ENCODE measurements at places on chromosomes 4 and X. TPM values are rescaled to one million over a fixed set of nuclear protein-coding genes. Genes with fewer than 3 reads are reported as not detected.

DNA sequence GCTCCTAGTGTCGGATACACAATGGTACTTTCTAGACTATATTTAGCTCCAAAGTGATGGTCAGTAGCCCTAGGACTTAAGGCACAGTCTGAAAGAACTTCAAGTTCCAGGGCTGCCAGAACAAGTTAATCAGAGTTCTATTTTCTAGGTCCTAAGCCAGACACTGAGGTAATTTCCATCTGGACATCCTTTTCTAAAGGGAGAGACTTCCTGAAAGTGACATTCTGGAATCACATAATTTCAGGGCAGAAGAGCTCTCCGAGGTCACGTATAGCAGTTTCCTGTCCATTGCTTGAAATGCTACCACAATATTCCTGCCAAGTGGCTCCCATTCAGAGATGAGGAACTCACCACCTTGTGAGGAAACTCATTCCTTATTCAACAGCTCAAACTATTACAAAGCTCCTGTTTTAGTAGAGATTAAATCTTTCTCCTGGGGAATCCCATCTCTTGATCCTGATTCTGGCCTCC lies 117.9 kb downstream of the COL25A1 start:
- DNase-seq: no peak

DNA sequence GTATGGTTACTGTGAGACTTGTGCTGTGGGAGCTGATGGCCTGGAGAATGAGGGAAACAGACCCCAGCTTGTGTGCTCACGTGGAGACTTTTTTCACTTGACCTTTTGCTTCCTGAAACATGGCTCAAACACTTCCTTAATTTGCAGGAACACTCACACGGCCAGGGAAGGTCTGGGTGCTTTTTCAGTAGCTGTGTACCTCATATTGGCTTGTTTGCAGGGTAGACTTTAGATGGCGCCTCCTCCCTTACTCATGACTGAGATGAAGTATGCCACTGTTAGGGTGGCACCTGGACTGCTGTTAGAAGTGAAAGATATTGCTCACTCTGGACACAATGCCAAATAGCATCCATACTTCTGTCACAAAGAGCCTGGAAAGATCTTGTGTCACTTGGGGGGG lies 75.7 kb upstream of the WDR1 start:
- DNase-seq: no peak

GRCh38 chrX:150543230-150544155 lies 24.9 kb upstream of the MTM1 start:
- no peak for DNase-seq

- DNase-seq: no peak
These were observed 3.4 kb downstream of the NKRF start for GRCh38 chrX:119602701-119603255.

DNA sequence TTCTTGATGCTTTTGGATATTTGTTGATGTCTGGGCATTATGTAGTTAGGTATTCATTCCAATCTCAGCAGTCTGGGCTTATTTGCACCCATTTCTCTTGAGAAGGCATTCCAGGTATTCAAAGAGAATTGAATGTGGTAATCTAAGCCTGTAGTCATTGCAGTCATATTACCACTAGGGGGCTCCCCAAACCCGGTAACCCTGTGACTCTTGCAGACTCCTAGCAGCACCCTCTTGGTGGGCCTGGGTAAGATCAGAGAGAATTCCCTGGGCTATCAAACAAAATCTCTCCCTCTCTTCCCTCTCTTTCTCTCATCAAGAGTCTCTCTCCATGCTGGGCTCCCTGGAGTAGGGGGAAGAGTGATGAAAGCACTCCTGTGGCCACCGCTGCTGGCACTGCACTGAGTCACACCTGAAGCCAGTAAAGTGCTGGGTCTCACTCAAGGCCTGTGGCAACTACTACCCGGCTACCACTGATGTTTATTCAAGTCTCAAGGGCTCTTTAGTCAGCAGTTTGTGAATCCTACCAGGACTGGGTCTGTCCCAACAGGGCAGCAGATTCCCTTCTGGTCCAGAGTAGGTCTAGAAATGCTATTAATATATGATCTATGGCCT lies 187.7 kb upstream of the NUDT10 start:
- DNase-seq: no peak

- no peak for DNase-seq
These were observed 55.7 kb downstream of the SEPSECS start for GRCh38 chr4:25104591-25104990.

The GUCY1A1 gene
- 4.8 TPM for polyA plus RNA-seq

DNA sequence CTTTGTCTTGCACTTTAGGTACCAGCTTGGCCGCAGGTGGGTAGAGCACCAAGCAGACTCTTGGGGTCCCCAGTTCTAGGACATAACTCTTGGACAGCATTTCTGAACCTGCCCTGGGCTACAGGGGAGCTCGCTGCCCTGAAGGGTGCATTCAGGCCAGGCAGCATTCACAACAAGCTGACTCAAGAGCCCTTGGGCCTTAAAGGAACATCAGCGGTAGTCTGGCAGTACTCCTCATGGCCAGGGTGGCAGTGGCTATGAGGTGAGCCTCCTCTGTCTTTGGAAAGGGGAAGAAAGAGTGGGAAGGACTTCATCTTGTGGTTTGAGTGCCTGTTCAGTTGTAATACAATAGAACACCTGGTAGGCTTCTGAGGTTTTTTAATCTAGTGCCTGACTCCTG lies 24.8 kb upstream of the SMARCA5 start:
- DNase-seq: no peak

GRCh38 chr4:101289306-101289705 lies 58.0 kb downstream of the PPP3CA start:
- DNase-seq: no peak

DNA sequence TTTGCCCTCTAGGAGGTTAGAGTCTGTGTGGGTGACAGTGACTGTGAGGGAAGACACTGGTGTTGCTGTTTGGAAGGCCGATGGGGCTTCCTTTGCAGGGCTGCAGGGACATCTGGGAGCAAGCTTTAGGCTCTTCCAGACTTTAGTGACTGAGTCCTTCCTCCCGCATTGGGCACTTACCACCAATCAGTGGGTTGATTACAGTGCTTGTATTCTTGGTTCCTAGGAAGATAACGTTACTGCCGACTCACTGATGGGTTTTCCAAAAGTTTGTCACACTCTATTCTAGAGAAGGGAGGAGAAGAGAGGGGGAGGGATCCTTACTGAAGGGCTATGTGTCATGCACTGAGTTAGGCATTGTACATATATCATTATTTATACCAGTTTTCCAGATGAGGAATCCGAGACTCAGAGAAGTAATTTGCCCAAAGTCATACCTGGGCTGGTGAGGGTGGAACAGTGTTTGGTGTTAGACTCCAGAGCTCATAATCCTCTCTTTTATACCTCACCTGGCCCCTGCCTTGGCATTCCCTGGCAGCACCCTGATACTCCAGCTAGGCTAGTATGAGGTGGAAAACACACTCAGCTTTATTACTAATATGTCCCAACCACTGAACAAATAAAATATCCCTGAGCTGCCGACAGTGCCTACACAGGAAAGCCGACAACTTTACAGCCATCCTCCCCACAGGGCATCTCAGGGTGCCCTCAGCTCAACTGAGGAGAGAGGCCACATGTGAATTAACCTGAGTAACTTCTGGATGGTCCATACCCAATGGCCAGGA lies 3.8 kb downstream of the CHST7 start:
- DNase-seq: no peak

The FAM184B gene
- 0.04 TPM for polyA plus RNA-seq

- DNase-seq: no peak
These were observed 6.7 kb downstream of the APOO start for GRCh38 chrX:23901060-23901459.

The NDNF gene
- polyA plus RNA-seq: 22.2 TPM

The CRLF2 gene
- polyA plus RNA-seq: 0.20 TPM

The CCNB3 gene
- polyA plus RNA-seq: 0.10 TPM

DNA sequence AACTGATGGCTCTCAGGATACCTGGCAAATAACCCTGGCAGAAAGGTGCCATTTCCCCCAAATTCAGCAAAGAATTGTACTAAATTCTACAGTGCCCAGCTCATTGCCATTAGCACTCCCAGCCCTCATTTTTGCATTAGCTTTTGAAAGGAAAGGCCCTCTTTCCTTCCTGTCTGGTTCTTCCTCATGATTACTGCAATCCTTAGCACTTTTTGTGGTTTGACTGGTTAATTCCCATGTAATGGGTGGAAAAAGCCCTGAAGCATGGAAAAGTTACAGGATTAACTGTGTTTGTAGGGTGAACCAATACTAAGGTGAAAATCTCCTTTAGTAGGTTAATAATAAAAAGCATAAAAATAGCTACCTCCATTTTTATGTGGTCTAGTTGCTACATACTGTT lies 139.5 kb downstream of the NPNT start:
- DNase-seq: no peak

The FAM149A gene
- 16.1 TPM for polyA plus RNA-seq

DNA sequence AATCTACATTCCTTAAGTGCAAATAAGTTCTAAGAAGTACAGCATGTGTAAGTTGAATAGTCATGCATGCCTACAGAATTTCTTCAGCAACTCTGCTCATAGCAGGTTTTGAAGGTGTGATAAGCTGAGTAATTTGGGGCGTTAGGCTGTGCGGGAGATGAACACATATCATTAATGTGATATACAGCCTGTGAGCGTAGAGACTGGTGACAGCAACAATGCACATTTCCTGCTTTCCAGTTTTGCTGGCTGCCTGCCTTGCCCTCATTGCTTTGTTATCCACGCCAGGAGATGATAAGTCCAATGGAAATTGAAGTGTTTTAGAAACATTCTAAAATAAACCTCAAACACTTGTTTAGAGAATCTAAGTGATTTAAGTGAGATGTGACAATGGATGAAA lies 1709.4 kb downstream of the ARAP2 start:
- no peak for DNase-seq

- DNase-seq: no peak
These were observed 84.9 kb downstream of the BCOR start for GRCh38 chrX:40012868-40013265.

The SCML2 gene
- polyA plus RNA-seq: 2.5 TPM

- DNase-seq: no peak
These were observed 275.4 kb upstream of the RPS6KA3 start for GRCh38 chrX:20542072-20542471.

DNA sequence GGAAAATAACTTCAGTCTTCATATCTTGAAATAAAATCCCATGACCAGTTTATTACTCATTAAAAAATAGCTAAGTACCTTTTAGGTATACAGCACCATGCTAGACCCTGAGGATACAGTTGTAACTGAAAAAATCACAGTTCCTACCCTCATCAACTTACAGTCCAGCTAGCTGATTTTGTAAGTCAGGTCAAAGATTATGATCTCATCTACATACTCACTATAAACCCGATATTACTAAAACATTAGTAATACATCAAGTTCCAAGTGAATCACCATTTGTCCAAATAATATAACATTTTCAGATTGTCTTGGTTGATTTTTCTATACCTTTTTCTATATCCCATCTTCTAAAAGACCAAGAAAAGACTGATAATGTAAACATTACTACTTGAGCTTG lies 333.9 kb downstream of the INPP4B start:
- no peak for DNase-seq

GRCh38 chr4:14176613-14177012 lies 549.1 kb upstream of the BOD1L1 start:
- DNase-seq: no peak

GRCh38 chr4:25246680-25247611 lies 13.1 kb downstream of the PI4K2B start:
- DNase-seq: no peak

The CDKL2 gene
- polyA plus RNA-seq: 0.15 TPM

GRCh38 chrX:48945517-48946348 lies 11.7 kb downstream of the OTUD5 start:
- DNase-seq: no peak

GRCh38 chr4:11198516-11199305 lies 230.0 kb downstream of the HS3ST1 start:
- DNase-seq: no peak

- DNase-seq: no peak
These were observed 33.9 kb downstream of the NAA11 start for GRCh38 chr4:79292008-79292407.

The P2RY4 gene
- 0.06 TPM for polyA plus RNA-seq

The IL21 gene
- polyA plus RNA-seq: not detected

- no peak for DNase-seq
These were observed 318.7 kb downstream of the PCDH18 start for GRCh38 chr4:137213372-137214173.

All from urinary bladder (tissue), 4 donors.